Vagina (tissue), 2 donors: ENCODE measurements at places on chromosomes 3 and 15. TPM values are rescaled to one million over a fixed set of nuclear protein-coding genes. Genes with fewer than 3 reads are reported as not detected.

NAA50 gene
- 90.1 TPM for total RNA-seq

TNFAIP8L3 gene
- total RNA-seq = 21.9 TPM

CHST2 gene
- total RNA-seq = 12.5 TPM

GREM1 gene
- total RNA-seq = 122 TPM

ACKR2 gene
- total RNA-seq = 7.9 TPM

PLA2G4D gene
- total RNA-seq = 26.5 TPM

GRCh38 chr3:154718053-154718452 is 288.1 kb upstream of the GPR149 start:
- no peak for DNase-seq
- H3K4me3 ChIP-seq = no peak overlapping the region
- H3K4me1 ChIP-seq = no peaks in the 10 kb centered on the region

DNA sequence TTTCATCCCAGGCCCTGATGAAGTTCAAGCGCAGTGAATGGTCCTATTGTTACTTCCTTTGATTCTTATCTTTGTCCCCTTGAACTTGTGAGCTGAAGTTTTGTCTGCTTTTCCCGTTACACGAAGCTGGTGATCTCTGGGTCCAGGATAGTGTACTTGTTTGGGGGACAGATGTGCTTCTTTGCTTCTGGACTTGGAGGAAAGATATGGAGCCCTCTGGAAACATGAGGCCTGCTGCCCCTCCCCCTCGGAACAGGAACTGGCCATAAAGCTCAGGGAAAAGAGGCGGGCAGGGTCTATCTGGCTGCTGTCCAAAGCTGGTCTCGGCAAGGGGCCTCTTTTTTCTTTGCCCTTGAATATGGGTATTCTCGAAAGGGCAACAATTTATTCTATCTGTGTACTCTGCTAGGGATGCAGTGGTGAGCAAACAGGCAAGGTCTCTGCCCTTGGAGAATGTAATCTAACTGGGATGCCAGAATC is 47.6 kb downstream of the IDH2 start:
- no peak overlapping the region for H3K4me3 ChIP-seq
- H3K4me1 ChIP-seq = peaks cover 7% of the 10 kb centered on the region
- no peaks in the 10 kb centered on the region for H3K27me3 ChIP-seq
- DNase-seq = no peak
- no peaks in the 10 kb centered on the region for H3K36me3 ChIP-seq

DNA sequence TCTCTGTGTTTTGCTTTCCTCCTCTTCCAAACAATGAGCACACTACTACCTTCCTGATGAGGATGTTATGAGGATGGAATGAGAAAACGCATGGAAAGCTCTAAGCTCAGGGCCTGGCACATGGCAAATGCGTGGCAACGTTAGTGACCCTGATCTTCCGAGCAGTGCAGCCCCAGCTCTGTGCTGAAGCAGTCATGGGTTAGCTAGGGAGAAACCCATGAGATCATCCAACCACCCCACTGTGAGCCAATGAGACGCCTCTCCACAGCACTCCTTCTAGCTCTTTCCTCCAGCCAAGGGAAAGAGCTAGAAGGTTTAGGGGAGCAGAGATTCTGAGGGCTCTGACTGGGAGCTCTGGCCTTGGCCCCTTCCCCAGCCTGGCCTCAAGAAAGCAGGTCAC is 4.5 kb downstream of the CPN2 start:
- no peak overlapping the region for H3K4me3 ChIP-seq
- no peaks in the 10 kb centered on the region for H3K27me3 ChIP-seq
- H3K27ac ChIP-seq = no peak overlapping the region
- H3K4me1 ChIP-seq = no peaks in the 10 kb centered on the region

DNA sequence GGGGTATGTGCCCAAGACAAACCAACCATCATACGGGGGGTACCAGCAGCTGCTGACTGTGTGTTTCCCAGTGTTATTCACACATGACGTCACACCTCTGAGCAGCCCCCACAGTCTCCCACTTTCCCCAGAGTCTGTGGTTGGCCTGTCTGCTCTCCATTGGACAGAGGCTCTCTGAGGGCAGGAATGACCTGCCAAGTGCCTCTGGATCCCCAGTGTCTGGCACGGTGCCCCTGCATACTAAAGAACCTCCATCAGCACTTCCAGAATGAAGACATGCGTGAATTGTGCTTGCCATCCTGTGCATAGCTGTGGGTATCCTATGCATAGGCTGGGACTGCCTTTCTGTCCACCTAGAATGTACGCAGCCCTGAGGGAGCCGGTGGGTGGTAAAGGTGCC is 3.5 kb upstream of the CCDC9B start:
- H3K4me1 ChIP-seq = peaks cover 51% of the 10 kb centered on the region
- peak overlapping the region; percentile 94 for H3K27ac ChIP-seq
- no peak overlapping the region for H3K4me3 ChIP-seq
- no peaks in the 10 kb centered on the region for H3K36me3 ChIP-seq
- no peaks in the 10 kb centered on the region for H3K27me3 ChIP-seq
- DNase-seq = no peak

GRCh38 chr3:27756877-27757276 is 34.8 kb upstream of the EOMES start:
- H3K4me1 ChIP-seq = peaks cover 4% of the 10 kb centered on the region
- H3K4me3 ChIP-seq = no peak overlapping the region
- DNase-seq = no peak
- H3K36me3 ChIP-seq = no peaks in the 10 kb centered on the region
- H3K27ac ChIP-seq = no peak overlapping the region

GRCh38 chr15:84629033-84629432 is 25.1 kb downstream of the WDR73 start:
- no peaks in the 10 kb centered on the region for H3K36me3 ChIP-seq
- no peaks in the 10 kb centered on the region for H3K27me3 ChIP-seq
- peaks cover 25% of the 10 kb centered on the region for H3K4me1 ChIP-seq
- no peak overlapping the region for H3K4me3 ChIP-seq

DNA sequence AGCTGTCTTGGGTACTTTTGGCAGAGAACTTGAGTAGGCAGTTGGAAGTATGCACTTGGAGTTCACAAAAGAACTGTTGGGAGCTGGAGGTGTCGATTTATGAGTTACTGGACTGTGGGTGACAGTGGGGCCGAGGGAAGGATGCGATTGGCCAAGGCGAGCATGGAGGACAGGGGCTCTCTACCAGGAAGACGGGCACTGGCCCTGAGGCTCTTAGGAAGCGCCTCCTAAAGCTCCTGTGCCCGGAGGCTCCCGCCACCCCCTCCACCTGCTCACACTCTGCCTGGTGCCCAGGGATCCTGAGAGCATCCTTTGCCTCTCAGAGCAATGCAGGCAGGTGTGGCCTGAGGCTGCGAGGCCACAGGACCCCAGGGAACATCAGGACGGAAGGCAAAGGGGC is 69.0 kb downstream of the CRTC3 start:
- H3K4me3 ChIP-seq = no peak overlapping the region
- H3K4me1 ChIP-seq = peaks cover 47% of the 10 kb centered on the region
- DNase-seq = no peak
- no peaks in the 10 kb centered on the region for H3K27me3 ChIP-seq

- H3K36me3 ChIP-seq = no peaks in the 10 kb centered on the region
- no peak overlapping the region for H3K4me3 ChIP-seq
- no peaks in the 10 kb centered on the region for H3K27me3 ChIP-seq
- H3K27ac ChIP-seq = no peak overlapping the region
These were observed 375.1 kb downstream of the SHQ1 start for GRCh38 chr3:72473156-72473555.

DNA sequence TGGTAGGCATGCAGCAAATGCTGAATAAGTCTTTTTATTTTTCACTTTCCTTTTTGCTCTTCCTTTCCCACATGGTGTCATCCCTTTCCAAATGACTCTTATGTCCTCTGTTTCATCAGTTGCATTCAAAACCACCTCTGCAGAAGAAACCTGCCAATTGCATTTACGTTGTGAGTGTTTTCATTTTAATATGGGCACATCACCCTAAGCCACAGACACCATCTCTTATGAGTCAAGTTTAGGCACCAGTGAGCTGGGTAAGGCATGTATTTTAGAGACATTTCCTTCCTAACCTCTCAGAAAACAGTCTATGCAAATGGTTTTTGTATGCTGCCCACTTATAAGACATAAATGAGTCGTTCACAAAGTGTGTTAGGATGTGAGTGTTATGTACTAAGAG is 223.3 kb upstream of the ADAMTS9 start:
- DNase-seq = no peak
- no peaks in the 10 kb centered on the region for H3K27me3 ChIP-seq
- H3K27ac ChIP-seq = no peak overlapping the region
- H3K4me1 ChIP-seq = peaks cover 8% of the 10 kb centered on the region
- no peaks in the 10 kb centered on the region for H3K36me3 ChIP-seq

DNA sequence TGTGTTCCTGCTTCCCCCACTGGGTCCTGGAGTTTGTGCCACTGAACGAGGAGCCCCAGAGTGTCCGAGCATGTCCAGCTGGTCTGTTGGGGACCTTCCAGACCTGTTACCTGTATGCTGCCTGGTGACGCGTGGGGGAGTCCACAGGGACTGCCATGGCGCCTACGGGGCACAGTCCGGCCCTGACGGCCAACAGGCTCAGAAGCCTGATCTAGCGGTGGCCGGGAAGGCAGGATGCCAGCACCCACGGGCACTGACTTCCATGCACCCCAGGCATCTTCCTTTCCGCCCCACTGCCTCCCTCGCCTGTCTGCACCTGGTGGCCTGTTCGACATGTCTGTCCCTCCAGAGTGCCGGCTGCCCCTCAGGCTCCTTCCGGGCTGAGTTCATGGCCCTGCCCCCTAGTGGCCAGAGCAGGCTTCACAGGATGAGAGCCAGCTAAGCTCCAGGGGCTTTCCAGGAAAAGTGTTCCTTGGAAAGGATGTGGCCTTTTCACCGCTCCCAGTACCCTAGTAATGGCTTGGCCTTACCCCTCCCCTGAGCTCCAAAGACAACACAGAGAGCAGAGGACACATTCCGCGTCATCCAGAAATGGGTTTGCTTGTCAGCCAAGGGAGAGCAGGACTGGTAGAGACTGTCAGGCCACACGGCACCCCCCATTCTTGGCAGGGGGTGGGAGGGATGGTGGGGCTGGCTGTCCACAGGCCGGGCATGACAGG is 35.7 kb downstream of the NGRN start:
- peak overlapping the region; percentile 61 for H3K27ac ChIP-seq
- no peaks in the 10 kb centered on the region for H3K36me3 ChIP-seq
- no peaks in the 10 kb centered on the region for H3K27me3 ChIP-seq
- peaks cover 18% of the 10 kb centered on the region for H3K4me1 ChIP-seq
- no peak for DNase-seq

GRCh38 chr15:45088801-45089711 is 24.9 kb downstream of the DUOX2 start:
- H3K4me3 ChIP-seq = no peak overlapping the region
- no peaks in the 10 kb centered on the region for H3K36me3 ChIP-seq
- no peaks in the 10 kb centered on the region for H3K4me1 ChIP-seq
- H3K27me3 ChIP-seq = no peaks in the 10 kb centered on the region
- H3K27ac ChIP-seq = no peak overlapping the region

DNA sequence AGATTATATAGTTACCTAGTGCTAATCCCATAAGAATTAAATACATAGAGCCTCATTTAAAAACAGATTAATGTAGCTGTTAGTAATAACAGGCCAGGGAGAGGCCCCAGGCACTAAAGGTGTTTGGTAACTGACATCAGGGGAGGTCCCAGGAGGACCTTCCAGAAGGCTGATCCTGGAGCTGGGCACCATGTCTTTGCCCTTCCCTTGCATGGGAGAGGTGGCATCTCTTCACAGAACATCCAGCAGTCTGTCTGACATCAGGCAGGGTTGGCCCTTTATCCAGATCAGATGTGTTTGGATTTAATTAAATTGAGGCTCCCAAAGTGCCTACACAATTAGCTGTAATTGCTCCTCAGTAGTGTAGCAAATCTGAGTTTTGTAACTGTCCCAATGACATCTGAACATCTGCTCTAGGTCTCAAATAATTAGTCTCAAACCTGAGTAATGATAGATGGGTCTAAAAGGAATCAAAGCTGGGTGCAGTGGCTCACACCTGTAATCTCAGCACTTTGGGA is 53.0 kb downstream of the RLBP1 start:
- H3K36me3 ChIP-seq = no peaks in the 10 kb centered on the region
- no peaks in the 10 kb centered on the region for H3K27me3 ChIP-seq
- DNase-seq = no peak
- no peak overlapping the region for H3K4me3 ChIP-seq

GRCh38 chr15:74374648-74375302 is 7.3 kb upstream of the CYP11A1 start:
- H3K4me1 ChIP-seq = peaks cover 16% of the 10 kb centered on the region
- no peak overlapping the region for H3K27ac ChIP-seq
- H3K27me3 ChIP-seq = no peaks in the 10 kb centered on the region
- DNase-seq = no peak
- no peaks in the 10 kb centered on the region for H3K36me3 ChIP-seq
- H3K4me3 ChIP-seq = peak overlapping the region; percentile 71
